ENCODE measurements at places on chromosomes 11 and 22. TPM values are rescaled to one million over a fixed set of nuclear protein-coding genes. Genes with fewer than 3 reads are reported as not detected.

DNA sequence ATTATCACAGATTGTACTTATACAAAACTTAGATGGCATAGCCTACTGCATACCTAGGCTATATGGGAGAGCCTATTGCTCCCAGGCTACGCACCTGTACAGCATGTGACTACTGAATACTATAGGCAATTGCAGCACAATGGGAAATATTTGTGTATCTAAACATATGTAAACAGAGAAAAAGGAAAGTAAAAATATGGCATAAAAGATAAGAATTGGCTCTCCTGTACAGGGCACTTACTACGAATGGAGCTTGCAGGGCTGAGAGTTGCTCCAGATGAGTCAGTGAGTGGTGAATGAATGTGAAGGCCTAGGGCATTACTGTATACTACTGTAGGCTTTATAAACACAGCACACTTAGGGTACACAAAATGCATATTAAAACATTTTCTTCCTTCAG is 13.2 kb downstream of the APOL6 start:
- no peak for DNase-seq

GRCh38 chr11:13966013-13966412 is 3.5 kb downstream of the SPON1 start:
- DNase-seq = no peak

DNA sequence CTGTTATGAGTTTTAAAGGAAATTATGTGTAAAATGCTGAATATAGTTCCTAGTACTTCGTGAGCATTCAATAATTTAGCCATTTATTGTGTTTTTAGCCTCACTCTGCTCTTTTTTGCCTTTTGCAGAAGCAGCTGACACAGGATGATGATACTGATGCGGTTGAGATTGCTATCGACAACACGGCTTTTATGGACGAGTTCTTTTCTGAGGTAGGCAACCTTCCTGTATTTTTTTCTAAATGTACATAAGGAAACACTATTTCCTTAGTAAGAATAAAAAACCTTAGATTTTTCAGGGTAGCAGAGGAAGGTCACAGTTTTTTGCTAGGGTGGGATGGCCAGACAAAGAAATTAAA is 17.9 kb downstream of the STX3 start:
- DNase-seq = no peak

DNA sequence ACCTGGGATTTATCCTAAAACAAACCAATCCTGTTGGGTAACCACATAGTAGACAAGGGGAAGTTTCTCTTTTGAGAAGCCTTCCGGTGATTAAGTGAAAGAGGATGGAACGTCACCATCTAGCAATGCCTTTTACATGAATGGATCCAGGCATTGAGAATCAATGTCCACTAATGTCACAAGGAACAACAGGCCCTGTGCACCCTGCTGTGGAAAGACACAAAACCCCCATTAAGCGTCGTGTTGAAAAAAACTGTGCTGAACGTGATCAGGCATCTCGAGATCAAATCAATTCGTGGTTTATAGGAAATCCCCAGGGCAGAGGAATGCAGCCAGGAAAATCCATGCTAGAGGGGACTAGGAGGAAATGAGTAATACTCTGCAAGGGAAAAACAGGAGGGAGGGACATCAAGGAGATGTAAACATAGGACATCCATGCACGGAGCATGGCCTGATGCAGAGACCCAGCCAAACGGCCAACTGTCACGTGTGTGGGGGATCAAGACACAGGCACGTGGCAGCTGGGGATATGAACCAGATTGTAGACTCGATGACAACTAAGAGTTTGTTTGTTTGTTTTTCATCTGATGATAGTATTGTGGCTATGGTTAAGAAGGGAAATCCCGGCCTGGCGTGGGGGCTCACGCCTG is 38.6 kb upstream of the CARS1 start:
- no peak for DNase-seq

DNA sequence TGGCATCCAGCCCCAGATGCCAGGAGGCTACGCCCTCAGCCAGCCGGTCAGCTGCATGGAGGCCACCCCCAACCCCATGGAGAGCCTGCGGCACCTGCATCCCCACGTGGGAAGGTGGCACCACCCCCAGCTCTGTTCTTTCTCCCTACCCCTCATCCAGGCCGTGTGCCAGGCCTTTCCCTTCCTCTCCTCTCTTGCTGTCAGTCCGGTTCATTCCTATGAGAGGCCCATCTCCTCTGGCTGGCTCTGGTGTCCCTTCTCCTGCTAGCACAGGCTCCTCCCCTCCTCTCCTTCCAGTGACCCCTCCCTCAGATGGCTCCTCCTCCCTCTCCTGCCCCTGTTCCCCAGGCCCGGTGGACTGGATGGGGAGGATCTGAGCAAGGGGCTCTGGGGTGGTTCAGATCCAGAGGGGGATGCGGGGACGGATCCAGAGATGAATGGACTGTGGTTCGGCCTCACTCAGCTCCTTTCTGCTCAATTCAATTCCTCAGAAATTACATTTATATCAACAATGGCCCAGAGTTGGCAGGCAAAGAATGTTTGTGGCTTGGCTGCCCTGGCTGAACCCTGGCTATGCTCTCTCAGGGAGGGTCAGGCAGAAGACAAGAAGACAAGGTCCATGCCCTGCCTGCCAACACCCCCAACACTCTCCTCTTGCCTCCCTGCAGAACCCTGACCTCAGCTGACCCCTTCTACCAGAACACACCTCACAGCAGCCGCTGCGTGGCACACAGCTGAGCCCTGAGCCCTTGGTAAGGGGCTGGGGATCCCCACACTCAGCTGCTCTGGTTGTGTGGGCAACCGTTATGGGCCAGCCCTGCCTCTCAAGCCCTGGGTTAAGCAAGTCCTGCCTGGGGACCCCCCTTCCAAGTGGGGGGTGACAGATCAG is 18.5 kb upstream of the LRRC10B start:
- peak; percentile 66 for DNase-seq

DNA sequence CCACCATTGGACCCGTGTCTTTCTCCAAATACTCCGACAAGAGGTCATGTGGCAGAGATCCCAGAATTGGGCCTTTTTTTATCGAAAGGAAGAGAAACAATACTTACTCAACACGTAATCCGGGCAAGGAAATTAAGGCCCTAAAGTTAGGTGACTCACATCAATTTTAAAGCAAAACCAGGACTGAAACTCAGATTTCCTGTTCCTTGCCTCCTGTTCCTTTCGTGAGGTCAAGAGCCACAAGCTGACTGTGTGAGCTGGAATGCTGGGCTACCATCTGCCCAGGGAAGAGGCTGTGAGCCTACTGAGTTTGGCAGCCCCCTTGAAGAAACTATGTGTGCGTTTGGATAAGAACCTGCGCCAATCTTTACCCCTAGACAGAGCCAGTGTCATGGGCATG is 27.1 kb upstream of the MRGPRX2 start:
- no peak for DNase-seq

DNA sequence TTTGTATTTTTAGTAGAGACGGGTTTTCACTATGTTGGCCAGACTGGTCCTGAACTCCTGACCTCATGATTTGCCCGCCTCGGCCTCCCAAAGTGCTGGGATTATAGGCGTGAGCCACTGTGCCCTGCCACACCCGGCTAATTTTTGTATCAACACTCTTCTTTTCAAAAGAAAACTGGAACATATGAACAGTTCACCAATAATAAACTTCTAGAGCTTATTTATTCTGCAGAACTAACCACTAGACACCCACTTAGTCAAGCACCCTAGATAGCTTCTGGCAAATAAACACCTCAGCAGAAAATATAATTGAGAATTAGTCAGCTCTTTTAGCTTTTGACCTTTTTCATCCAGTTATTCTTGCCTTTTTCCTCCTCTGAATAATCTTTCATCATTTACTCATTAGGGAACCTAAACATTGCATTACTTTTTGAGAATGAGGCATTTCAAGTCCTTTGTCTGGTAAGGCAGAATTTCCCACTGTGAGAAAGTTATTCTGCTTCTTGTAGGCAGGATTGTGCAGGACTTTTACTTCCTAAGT is 27.3 kb upstream of the TMEM41B start:
- DNase-seq = no peak

The FOLR3 gene
- not detected for polyA plus RNA-seq

- no peak for DNase-seq
These were observed 20.2 kb downstream of the PPFIBP2 start for GRCh38 chr11:7534042-7534378.

DNA sequence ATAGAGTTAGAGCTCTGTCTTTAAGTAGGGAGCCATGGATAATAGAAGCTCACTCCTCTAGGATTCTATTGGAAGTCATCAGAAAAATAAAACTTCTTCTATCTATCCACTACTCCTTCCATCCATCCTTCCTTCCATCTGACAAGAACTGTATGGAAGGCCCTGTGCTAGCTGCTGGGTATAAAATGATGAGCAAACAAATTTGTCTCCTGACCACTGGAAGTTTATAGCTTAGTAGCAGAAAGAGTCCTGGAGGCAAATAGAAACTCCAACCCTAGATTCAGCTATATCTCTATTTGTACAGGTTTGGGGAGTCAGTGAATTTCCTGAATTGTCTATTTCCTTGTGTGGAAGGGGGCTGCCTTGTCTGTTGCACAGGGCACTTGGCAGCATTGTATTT is 136.6 kb downstream of the ME3 start:
- DNase-seq = no peak

The SREBF2 gene
- 49.8 TPM for polyA plus RNA-seq

The UNC93B1 gene
- polyA plus RNA-seq = 15.7 TPM

- DNase-seq = peak; percentile 92
These were observed 26.2 kb downstream of the TCP11L1 start for GRCh38 chr11:33065445-33066178.

DNA sequence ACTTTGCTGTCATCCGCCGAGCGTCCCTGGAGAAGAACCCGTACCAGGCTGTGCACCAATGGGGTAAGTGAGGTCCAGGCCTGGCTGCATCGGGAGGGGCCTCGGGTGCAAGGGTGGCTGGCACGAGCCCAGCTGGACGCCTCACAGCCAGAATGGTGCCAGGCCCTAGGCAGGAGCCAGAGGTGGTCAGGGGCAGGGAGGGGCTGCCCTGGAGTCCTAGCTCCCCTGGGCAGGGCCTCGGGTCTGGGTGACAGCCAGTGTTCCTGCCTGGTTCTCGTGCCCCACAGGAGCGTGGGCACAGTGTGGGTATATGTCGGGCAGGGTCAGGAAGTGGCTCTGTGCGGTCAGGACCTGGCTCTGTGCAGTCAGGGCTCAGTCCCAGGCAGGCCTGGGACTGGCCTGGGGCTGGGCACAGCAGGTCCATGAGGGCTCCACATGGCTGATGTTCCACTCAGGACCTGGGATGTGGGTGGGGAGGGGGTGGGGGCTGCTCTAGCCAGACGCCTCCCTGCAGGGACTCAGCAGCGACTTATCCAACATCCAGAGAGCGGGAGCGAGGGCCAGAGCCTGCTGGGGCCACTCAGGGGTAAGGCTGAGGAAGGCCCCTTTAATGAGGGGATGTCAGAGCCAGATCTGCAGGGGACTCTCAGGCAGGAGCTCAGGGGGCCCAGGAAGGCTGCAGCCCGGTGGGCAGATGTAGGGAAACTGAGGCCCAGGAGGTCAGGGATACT is 1.2 kb downstream of the TSPAN32 start:
- DNase-seq = no peak

DNA sequence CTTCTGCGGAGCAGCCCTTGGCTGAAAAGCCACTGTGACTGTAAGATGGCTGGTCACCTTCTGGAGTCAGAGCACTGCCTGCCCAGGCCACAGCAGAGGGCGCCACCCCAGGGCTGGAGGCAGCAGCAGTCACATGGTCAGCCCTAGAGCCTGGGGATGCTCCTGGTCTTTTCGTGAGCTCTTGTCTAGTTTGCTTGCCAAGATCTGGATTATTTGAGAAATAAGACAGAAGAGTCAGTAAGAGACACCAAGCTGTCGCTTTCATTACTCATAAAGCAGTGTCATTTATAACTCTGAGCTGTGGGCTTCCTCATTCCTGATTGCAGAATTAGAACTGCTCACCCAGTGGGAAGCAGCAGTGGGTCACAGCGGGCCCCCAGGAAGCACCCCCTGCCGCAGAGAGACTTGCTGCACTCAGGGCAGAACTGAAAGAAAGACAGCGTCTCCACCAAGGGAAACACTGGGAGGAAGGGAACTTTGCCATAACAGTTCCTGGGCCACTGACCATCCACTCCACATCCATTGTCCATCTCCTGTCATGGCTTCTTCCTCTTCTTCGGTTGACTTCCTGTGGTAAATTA is 56.7 kb downstream of the PPP6R2 start:
- DNase-seq = peak; percentile 70

DNA sequence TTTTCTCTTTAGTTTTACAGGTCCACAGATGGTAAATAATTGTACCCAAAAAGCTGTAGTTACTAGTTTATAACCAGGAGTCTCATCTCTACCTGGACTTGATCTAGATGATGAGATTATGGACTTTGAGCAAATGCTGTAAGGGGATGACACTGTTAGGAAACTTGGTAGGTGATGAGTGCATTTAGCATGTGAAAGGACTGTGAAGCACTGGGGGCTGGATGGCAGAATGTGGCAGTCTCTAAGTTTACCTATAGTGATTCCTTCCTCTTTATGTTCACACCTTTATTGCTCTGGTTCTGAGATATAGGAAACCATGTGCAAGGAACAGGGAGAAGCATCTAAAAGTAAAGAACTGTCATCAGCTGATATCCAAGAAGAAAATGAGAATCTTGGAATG is 230.7 kb upstream of the CHORDC1 start:
- peak; percentile 36 for DNase-seq

The NKAPD1 gene
- 36.3 TPM for polyA plus RNA-seq

DNA sequence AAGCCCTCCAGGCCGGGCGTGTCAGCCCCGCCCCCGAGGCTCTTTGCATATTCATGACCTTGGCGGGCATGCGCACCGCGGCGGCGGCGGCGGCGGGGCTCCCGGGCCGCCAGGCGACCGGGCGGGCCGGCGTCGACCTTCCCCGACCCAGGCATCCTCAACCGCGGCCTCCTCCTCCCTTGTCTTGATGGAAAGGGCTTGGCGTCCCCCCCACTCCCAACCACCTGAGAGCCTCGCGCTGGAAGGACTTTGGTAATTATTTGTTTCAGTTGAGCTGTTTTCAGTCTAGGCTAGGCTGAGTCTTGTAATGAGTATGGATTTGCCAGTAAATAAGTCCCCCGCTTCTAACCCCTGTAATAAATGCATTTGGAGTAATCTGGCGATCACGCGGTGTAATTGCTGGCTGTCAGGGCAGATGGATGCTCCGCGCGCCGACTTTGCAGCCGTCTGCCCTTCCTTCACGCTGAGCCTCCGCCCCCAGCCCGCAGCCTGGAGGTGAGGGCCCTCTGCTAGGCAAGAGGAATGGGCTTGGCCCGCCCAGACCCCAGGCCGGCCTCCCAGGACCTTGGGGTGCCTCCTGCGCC is 25.2 kb downstream of the FLRT1 start:
- peak; percentile 92 for DNase-seq

The C11orf97 gene
- polyA plus RNA-seq = not detected

The SAA4 gene
- not detected for polyA plus RNA-seq

DNA sequence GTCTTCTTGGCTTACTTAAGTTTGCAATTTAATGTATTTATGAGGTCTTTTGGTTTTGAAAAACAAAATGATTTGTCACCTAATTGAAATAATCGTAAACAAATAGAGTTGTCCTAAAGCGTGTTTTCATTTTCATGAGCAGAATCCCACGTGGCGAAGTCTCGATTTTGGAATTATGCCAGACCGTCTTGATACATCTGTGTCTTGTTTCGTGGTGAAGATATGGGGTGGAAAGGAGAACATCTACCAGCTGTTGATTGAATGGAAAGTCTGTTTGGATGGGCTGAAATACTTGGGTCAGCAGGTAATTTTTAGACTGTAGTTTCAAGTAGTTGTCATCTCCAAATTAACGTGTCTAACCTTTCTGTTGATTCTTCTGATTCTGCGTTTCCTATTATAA is 64.7 kb downstream of the UVRAG start:
- DNase-seq = no peak

The CLDN5 gene
- polyA plus RNA-seq = 3.9 TPM

- no peak for DNase-seq
These were observed 471 bp downstream of the RNF185 start for GRCh38 chr22:31160328-31160978.

- DNase-seq = no peak
These were observed 70.5 kb downstream of the AMBRA1 start for GRCh38 chr11:46523290-46523689.
